ENCODE measurements at places on chromosomes 4 and X.

GRCh38 chr4:118931786-118932185 is 43.1 kb downstream of the SYNPO2 start:
- peak; percentile 67 for DNase-seq

GRCh38 chrX:124395145-124395880 is 49.0 kb downstream of the SH2D1A start:
- no peak for DNase-seq

DNA sequence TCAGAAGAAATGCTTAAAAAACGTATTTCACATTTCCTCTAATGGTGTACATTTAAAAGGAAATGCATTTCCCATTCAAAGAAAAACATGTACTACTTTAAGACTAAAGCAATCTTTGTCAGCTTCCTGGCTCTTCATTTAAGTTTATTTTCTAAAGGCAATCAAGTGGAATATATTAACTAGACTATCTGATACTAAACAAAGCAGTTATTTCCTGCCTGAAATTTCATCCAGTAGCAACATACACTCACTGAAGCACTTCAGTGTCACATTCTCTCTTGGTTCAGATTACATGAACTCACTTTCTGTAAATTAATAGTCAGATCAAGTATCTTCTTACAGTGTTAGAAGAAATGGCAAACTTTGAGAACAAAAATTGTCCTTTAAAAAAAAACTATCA is 42.5 kb downstream of the LRBA start:
- DNase-seq = no peak

DNA sequence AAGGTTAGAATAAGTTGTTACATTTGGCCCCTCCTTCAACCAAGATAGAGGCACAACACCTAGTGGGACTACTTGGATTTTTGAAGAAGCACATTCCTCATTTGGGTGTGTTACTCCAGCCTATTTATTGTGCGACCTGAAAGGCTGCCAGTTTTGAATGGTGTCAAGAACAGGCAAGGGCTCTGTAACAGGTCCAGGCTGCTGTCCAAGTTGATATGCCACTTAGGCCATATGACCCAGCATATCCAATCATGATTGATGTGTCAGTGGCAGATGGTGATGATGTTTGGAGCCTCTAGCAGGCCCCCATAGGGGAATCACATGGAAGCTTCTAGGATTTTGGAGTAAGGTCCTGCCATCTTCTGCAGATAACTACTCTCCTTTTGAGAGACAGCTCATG is 35.5 kb upstream of the UGT2B4 start:
- DNase-seq = no peak

DNA sequence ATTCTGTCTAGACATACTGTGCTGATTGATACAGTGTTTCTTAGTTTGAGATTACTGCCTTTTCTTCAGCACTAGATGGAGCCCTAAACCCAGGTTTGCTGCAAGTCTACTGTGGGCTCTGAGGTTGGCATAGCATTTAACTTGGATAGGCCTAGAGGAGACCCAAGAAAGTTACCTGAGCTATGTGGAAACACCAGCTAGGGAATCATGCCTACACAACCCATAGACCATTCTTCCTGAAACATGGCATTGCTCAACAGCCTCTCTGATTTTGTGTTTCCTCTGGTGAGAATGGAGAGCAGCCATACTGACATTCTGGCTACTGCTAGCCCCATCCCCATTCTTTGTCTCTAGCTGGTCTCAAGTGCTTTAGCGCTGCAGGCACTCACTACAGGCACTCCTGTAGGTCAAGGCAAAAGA is 287.7 kb upstream of the PCDH18 start:
- DNase-seq = peak; percentile 61

Measured in fibroblast of skin of right biceps (primary cell).